Germinal center (tissue), 1 donor: ENCODE measurements at places on chromosomes 16 and 17.

DNA sequence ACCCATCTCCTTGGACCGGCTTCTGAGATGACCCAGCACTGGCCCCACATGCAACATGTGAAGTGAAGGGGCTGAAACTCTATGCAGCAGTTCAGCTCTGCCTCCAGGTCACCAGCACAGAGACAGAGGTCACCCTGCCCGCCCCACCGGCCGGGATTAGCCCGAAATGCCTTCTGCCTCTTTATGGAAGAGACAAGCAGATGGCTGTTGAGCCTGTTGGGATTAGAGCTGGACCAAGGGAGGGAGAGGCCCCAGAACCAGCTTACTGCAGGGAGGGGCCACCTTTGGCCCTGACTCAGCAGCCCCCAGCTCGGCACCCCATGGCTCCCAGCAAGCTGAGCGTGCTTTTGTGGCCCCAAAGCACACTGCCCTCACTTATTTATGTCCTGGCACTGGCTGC is 5.7 kb downstream of the AIPL1 start:
- no peak for DNase-seq

DNA sequence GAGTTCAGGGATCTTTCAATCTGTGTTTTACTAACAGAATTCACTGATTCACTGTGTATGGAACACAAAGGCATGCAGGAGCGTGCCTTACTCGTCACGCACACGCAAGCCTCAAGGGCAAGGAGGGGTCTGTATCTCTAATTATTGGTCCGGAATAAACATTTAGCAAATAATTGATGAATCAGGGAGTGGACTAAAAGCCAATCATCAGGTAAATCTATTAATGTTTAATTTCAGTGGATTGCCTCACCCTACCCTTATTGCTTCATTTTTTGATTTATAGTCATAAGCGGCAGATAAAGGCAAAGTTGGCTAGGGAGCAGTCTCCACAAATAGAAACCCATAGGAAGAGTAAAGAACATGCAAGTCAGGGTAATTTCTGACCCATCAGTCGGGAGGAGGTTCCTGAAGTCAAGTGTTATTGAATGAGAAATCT is 7.4 kb upstream of the HSD17B2 start:
- no peak for DNase-seq

DNA sequence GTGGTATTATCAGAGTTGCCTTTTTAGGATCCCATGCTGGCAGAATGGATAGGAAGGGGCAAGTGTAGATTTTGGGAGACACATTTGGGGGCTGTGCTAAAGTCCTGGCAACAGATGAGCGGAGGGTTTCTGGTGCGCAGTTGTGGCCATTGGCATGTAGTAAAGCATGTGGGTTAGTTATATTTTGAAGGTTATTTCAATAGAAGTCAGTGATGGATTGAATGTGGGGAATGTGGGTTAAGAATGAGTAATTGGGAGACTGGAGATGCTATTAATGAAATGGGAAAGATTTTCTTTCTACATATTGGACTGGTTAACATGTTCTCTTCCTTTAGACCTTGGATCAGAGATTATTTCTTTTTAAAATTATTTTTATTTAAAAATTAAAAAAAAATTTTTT is 10.0 kb downstream of the DUS2 start:
- no peak for DNase-seq

GRCh38 chr16:79845033-79845733 is 244.6 kb upstream of the MAF start:
- DNase-seq: no peak

- DNase-seq: no peak
These were observed 291.3 kb downstream of the WWOX start for GRCh38 chr16:78390508-78391324.

GRCh38 chr16:54431041-54431996 is 144.7 kb upstream of the IRX3 start:
- no peak for DNase-seq

GRCh38 chr17:65060631-65061254 is 4.2 kb upstream of the GNA13 start:
- DNase-seq: no peak

DNA sequence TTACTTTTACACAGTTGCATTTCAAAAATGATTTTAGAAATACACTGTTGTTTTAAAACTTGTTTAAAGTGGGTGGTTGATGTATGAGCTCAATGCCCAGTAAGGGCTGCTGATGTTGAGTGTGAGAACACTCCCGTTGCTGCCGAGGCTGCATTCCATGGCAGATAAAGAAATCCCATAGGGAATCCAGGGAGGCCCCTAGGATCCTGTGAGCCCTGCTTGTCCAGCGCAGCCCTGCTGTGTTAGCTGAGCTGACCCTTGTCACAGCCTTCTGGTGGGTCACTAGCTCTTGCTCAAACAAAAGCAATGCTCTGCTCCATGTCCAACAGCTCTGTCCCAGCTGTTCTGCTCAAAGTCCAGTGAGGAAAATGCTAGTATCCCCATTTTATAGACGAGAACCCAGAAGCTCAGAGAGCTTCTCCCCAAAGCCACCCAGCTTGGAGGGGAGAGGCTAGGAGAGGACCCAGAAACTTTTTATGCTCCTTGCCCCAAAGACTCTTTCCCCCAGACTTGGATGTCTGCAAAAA is 18.6 kb upstream of the COL1A1 start:
- no peak for DNase-seq

DNA sequence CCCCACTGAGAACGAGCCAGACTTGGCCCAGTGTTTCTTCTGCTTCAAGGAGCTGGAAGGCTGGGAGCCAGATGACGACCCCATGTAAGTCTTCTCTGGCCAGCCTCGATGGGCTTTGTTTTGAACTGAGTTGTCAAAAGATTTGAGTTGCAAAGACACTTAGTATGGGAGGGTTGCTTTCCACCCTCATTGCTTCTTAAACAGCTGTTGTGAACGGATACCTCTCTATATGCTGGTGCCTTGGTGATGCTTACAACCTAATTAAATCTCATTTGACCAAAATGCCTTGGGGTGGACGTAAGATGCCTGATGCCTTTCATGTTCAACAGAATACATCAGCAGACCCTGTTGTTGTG is 631 bp downstream of the BIRC5 start:
- DNase-seq: no peak

DNA sequence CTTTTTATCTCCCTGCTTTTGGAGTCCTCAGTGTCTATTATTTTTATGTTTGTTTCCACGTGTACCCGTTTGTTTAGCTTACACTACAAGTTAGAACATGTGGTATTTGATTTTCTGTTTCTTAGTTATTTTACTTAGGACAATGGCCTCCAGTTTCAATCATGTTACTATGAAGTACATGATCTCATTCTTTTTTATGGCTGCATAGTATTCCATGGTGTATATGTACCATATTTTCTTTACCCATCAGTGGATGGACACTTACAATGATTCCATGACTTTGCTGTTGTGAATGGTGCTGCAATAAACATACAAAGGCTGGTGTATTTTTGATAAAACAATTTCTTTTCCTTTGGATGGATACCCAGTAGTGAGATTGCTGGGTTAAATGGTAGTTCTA is 269.5 kb downstream of the HS3ST3A1 start:
- no peak for DNase-seq

- DNase-seq: peak; percentile 73
These were observed 6.7 kb upstream of the SLC25A39 start for GRCh38 chr17:44331249-44331760.

GRCh38 chr17:40888196-40888720 is 3.2 kb upstream of the KRT20 start:
- DNase-seq: no peak

- DNase-seq: no peak
These were observed 13.9 kb upstream of the IL17C start for GRCh38 chr16:88624481-88624880.

DNA sequence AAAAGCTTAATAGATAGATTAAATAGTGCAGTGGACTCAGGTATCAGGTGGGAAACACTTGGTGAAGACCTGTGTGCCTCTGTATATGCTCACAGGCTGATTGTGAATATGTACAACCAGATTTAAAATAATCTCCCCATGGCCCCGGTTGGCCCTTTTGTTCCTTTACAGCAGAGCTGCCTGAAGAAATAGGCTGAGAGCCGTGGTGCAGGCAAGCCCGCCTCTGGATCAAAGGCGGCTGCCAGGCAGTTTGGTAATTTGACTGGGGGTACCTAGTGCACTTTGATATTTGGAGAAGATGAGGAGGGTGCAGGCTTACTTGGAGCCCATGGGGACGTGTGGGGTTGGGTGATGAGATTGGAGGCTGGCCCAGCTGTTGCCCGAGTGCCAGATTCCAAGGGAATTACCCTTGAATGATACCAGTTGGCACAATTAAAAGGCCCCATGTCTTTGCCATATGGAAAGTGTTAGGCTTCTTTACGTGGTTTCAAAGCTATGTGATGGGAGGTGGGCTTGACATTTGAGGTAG is 5.0 kb downstream of the NKD1 start:
- no peak for DNase-seq

DNA sequence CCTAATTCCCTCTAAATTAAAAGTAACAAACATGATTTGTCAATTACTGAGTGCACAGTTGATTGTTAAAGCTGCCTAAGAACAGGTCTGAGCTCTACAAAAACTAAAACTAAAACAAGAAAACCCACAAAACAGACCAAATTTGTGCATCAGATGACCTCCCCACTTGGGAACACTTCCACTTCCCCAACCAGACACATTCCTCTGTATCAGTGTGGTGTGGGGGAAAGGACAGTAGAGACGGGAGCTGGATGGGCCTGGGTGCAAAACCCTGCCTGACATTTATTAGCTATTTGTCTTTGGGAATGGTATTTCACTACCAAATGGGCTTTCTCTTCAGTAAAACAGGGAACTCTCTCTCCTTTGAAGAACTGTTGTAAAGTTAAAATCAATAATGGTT is 29.8 kb downstream of the STAT3 start:
- DNase-seq: no peak

DNA sequence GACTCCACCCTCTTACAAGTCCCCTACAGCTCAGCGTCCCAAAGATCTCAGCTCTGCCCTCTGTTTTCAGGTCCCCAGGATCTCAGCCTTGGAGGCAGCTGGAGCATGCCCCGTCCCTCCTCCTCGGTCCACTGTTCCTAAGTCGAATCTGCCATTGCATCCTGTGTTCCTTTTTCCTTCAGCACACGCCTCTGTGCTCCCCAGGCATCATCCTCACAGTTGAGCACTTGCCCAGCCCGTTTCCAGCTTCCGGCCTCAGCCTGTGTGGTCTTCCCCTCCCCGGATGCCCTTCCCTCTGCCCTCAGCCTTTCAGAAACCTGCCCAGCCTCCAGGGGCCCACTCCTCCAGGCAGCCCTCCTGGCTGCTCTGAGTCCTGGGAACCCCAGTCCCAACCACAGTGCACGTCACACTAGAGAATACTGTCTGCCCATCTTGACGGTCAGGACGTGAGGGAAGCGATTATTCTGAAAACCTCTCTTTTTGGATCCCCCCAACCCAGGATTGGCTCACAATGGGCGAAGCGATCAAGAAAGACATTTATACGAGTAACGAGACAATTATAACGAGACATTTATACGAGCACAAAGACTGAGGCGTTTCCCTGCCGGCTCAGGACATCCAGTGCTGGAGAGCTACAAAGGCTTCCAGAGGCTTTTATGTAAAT is 41.4 kb downstream of the RPH3AL start:
- DNase-seq: no peak

DNA sequence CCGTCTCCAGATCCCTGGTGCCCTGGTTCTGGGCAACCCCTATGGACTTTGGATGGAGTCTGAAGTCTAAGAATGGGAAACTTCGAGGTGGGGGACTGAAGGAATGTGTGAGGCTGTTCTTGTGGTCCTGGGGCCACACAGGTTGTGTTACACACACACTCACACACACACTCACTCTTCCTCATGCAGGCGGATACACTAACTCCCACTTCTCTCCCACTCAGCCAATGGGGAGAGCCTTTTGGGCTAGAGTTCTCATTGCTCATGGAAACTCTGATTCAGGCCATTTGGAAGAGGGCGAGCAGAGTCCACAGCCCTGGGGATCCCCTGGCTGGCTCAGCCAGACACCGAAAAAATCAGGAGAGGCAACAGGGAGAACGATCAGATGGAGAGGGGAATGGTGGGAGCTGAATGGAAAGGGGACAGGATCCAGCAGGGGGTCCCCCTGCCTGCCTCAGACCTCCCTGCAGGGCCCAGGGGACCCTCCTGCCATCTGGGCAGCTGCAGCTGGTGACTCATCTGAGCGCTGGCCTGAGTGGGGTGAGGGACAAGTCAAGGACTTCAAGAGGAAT is 9.1 kb downstream of the IGFBP4 start:
- DNase-seq: no peak

DNA sequence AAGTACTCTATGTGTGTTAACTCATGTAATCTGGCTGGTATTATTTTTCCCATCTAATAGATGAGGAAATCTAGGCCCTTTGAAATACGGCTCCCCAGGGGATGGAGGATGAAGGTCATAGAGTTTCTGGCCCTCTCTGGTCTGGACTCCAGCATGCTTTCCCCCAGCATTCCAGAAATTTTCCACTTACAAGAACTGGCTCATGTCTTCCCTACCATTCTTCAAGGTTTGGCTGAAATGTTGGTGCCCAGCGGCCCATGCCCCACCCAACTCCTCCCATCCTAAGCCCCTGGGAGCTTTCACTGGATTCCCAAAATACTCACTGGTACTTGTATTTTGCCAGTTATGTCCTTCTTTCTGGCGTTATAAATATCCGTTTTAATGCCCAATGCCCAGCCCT is 237.5 kb upstream of the NLRP1 start:
- DNase-seq: no peak

- DNase-seq: no peak
These were observed 5.8 kb downstream of the PRSS22 start for GRCh38 chr16:2852003-2852730.

DNA sequence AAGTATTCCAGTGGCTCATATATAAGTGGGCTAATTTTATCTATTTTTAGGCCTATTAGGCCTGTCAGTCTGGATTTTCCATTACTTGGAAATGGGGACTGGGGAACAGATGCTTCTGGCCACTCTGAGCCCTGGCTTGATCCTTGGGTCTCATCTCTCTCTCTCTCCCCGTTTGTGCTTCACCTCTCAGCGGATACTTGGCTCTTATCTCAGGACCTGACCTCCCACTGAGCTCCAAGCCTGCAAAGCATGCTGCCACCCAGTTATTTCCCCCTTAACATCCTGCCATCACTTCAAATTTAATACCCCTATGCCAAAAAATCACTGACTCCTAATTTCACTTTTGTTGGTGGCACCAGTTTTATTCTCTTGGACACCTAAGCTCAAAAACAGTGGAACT is 4.2 kb downstream of the ZNF843 start:
- no peak for DNase-seq

GRCh38 chr17:68057531-68057952 is 22.0 kb downstream of the KPNA2 start:
- DNase-seq: peak; percentile 6

GRCh38 chr17:40915199-40915661 is 22.2 kb downstream of the KRT23 start:
- no peak for DNase-seq

DNA sequence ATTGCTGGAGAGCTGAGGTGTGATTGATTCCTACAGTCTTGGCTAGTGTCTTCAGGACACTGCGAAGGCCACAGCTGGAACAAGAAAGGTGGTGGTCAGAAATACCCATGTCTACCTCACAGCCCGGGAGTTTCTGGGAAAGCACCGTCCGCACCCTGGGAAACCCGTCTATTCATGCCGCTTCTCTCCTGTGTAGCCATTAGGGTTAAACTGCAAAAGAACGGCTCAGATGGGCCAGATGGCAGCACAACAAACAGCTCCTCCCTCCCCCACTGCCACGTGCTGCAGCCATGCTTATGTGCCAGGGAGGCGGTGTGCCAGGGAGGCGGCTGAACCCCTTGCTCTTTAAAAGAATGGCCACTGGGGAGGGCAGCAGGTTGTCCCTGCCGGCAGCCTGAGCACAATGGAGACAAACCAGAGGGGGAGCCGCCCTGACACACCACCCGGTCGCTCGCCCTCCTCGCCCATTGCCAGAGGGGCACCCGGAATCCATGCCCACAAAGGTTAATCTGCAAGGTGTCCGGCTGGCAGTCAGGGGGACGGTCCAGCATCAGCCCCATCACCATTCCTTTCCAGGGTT is 65.2 kb downstream of the CYTH1 start:
- DNase-seq: no peak
